ENCODE measurements at places on chromosomes 5 and 9. TPM values are rescaled to one million over a fixed set of nuclear protein-coding genes. Genes with fewer than 3 reads are reported as not detected.

Gene ARL14EPL
- not detected for total RNA-seq

Gene PANK3
- 101 TPM for total RNA-seq

GRCh38 chr9:84003246-84003645 lies 22.6 kb downstream of the RMI1 start:
- no peak for DNase-seq

DNA sequence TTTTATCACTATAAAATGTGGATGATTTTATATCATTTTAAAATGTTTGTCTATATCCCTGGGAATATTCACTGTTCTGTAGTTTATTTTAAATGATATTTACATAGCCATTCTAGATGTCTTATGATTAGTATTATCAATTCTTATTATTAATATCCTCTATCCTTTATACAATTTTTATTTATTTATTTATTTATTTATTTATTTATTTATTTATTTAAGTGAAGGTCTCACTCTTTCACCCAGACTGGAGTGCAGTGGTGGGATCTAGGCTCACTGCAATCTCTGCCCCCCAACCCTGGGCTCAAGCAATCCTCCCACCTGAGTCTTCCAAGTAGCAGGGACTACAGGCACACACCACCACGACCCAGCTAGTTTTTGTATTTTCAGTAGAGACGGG lies 1848.9 kb downstream of the EFNA5 start:
- no peak for DNase-seq

DNA sequence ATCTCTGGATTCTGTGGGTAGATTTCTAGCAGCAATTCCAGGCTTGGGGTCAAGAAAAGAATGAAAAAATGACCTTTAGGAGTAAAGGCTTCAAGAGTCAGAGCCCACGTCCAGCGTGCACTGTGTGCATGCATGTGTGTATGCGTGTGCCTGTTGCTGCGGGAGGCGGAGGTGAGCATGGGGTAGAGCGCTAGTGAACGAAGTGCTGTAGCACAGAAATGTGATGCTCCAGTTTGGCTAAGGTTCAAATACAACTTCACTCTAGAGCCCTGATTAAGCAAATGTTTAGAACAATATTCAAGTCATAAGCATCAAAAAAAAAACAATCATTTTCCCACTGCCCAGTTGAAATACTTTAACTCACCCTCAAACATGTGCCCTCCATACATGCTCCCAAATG lies 403.9 kb downstream of the ZNF608 start:
- no peak for DNase-seq

- DNase-seq = no peak
These were observed 109.2 kb downstream of the SEMA6A start for GRCh38 chr5:116465411-116465810.
